Adrenal gland (tissue), 19 donors: ENCODE measurements at places on chromosomes 6 and 20. TPM values are rescaled to one million over a fixed set of nuclear protein-coding genes. Genes with fewer than 3 reads are reported as not detected.

DNA sequence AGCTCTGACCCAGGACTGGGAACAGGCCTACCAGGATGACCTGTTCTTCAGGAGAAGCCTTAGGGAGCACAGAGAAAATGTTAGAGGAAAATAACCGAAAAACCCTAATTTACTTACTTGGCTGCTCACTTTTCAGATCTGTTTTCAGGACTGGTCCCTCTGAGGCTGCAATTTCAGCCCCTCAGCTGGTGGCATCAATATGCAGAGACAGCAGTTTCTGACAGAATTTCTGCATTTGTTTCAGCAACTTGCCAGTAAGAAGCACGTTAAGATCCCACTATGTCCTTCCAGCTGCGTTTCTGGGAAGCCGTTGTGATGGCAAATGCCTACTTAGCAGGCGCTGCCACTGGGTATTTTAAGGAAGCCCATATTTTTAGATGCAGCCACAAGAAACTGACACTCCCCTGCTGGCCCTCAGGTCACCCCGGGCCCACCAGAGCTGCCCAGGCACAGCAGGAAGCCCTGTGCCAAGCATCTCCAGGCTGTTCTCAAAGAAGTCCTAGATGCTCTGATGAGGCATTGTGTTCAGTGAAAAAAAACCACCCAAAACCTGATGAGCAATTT lies 7.5 kb downstream of the YTHDF1 start:
- H3K27ac ChIP-seq, result no peak overlapping the region
- H3K27me3 ChIP-seq, result no peaks in the 10 kb centered on the region
- peaks cover 76% of the 10 kb centered on the region for H3K36me3 ChIP-seq

DNA sequence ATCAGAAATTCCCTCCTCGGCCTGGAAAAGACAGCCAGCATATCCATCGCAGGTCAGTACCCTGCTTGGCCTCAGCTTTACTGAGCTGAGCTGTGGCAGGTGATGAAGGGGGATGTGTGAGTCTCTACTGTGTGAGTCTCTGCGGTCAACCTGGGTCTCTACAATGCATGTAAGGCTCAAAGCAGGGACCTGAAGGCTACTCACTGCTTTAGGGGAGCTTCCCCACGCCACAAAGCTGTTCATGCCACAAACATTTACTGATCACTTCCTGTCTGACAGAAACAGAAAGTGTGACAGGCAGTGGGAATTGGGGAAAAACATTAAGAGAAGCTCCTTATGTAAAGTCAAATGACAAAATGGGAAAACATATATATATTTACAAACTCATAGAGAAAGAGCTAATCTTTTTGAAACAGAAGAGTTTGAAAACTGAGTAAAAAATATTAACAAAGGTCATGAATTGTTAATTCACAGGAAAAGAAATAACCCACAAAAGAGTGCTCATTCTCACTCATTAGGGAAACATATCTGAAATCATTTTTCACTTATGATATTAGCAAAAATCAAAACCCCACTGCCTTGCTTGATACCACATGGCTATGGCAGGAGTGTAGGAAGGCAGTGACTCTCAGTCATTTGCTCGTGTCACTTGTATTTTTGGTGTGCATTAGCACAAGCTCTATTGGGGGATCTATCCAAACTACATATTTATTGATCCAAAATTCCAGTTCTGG lies 5.8 kb downstream of the BTN3A3 start:
- H3K27me3 ChIP-seq, result no peaks in the 10 kb centered on the region
- no peak overlapping the region for H3K4me3 ChIP-seq
- peaks cover 36% of the 10 kb centered on the region for H3K36me3 ChIP-seq
- no peak overlapping the region for H3K27ac ChIP-seq

- no peak overlapping the region for H3K4me3 ChIP-seq
- H3K27ac ChIP-seq, result no peak overlapping the region
- no peak for DNase-seq
- no peaks in the 10 kb centered on the region for H3K27me3 ChIP-seq
- no peaks in the 10 kb centered on the region for H3K36me3 ChIP-seq
Measured at GRCh38 chr6:66190858-66191257, 483.8 kb upstream of the EYS start.

The SAMD5 gene
- 5.8 TPM for polyA plus RNA-seq

DNA sequence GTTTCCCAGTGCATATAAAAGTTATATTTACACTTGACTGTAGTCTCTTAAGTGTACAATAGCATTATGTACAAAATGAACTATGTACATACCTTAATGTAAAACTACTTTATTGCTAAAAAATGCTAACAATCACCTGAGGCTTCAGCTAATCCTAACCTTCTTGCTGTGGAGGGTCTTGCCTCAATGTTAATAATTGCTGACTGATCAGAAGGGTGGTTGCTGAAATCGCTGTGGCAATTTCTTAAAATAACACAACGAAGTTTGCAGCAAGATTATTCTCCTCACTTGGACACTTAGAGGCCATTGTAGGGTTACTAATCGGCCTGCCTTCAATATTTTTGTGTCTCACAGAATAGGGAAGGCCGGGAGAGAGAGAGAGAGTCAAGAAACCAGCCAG lies 24.7 kb upstream of the MICB start:
- no peak for DNase-seq
- H3K36me3 ChIP-seq, result no peaks in the 10 kb centered on the region
- H3K27ac ChIP-seq, result no peak overlapping the region
- H3K4me3 ChIP-seq, result no peak overlapping the region
- no peaks in the 10 kb centered on the region for H3K27me3 ChIP-seq

The MYLIP gene
- 13.5 TPM for polyA plus RNA-seq

The C20orf173 gene
- polyA plus RNA-seq, result not detected

- DNase-seq, result no peak
- H3K27me3 ChIP-seq, result no peaks in the 10 kb centered on the region
- H3K4me1 ChIP-seq, result peaks cover 25% of the 10 kb centered on the region
- no peak overlapping the region for H3K4me3 ChIP-seq
- H3K27ac ChIP-seq, result no peak overlapping the region
- no peaks in the 10 kb centered on the region for H3K36me3 ChIP-seq
Measured at GRCh38 chr20:63775096-63775978, 35.8 kb downstream of the SLC2A4RG start.

- H3K4me1 ChIP-seq, result no peaks in the 10 kb centered on the region
- no peak overlapping the region for H3K27ac ChIP-seq
- H3K4me3 ChIP-seq, result no peak overlapping the region
Measured at GRCh38 chr6:67935976-67936477, 699.1 kb upstream of the ADGRB3 start.

DNA sequence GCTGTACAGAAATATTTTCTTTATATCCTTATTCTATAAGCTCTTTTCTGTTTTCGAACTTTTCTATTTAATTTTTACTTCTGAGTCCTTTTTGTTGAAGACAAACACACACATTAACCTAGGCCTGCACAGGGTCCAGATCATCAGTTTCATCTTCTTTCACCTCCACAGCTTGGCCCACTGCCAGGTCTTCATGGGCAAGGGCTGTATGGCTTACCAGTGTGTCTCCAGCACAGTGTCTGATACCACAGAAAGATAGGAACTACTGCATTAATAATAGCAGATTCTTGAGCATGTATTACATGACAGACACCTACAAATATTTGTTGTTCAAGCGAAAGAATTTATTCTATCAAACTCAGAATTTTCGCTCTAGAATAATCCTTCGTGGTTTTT lies 24.4 kb downstream of the QKI start:
- H3K27me3 ChIP-seq, result no peaks in the 10 kb centered on the region
- H3K4me1 ChIP-seq, result peaks cover 59% of the 10 kb centered on the region
- DNase-seq, result peak; percentile 37
- no peaks in the 10 kb centered on the region for H3K36me3 ChIP-seq
- H3K27ac ChIP-seq, result no peak overlapping the region
- no peak overlapping the region for H3K4me3 ChIP-seq

DNA sequence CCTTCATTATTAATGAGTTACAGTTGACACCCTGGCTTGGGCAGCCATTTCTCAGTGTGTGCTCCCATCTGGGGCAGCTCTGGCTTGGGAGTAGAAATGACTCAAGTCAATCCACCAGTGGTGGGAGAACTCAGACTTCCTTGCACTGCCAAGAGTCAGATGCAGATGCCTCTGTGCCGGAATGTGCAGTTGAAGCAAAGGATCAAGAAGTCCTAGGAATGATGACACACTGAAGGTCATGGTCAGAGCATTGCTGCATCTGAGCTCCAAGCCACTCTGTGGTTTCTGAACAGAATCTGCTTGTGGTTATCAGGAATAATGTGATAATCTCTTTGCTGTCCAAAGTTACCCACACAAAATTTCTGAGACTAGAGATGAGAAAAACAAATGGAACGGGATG lies 19.5 kb upstream of the PAX1 start:
- DNase-seq, result no peak
- peaks cover 10% of the 10 kb centered on the region for H3K27me3 ChIP-seq
- H3K4me3 ChIP-seq, result no peak overlapping the region
- no peaks in the 10 kb centered on the region for H3K4me1 ChIP-seq

DNA sequence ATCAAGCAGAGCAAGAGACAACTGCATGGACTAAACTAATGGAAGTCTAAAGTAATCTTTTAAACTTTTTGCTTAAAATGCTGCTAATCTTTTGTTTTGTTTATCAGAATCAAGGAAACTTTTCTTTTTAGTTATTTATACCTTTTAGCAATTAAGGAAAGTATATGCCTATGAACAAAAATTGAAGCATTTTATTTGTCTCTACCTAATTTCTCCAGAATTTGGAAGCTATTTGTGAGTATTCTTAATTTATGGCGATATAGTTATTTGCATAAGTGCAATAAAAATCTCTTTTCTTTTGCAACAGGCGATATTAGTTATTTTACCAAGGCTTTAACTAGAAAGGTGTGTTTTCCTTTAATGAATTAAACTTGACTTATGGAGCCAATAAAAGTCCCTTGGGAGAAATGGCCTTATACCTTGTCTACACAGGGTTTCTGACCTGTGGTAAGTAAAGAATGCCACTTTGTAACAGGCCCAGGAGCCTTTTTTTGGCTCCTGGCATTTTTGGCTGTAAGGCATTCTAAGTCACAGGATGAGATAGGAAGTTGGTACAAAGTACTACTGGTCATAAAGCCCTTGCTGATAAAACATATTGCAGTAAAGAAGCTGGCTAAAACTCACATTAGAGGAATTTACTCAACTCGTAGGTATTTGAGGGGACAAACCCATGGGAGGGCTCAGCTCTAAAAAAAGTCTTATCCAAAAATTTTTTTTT lies 37.2 kb downstream of the TMEM14A start:
- no peaks in the 10 kb centered on the region for H3K36me3 ChIP-seq
- no peaks in the 10 kb centered on the region for H3K27me3 ChIP-seq
- no peak for DNase-seq
- H3K4me3 ChIP-seq, result no peak overlapping the region
- no peak overlapping the region for H3K27ac ChIP-seq

DNA sequence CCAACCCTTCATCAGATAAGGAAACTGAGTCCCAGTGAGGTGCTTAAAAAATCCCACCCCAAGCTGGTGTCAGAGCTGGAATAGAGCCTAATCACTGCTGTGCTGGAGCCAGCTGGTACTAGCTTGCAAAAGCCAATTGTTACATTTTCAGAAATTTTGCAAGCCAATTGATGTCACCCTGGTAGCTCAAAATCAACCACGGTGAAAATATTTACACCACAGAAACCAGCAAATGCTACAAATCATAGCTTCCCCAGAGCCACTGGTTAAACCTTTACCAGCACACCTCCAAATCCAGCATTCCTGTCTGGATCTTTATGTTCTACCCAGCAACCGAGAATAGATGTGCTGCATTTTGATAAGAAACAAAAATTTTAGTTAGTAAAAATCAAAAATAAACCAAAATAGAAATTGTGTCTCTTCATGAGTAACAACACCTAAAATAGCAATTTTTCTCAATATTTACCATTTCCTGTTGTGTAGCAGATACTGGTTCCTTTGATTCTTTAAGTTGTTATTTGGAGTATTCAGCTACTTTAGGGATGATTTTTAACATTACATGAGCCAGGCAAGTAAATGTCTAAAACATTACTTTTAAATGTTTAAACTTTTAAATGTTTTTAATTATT lies 7.2 kb upstream of the LCA5 start:
- H3K4me1 ChIP-seq, result peaks cover 6% of the 10 kb centered on the region
- DNase-seq, result no peak
- H3K36me3 ChIP-seq, result no peaks in the 10 kb centered on the region

DNA sequence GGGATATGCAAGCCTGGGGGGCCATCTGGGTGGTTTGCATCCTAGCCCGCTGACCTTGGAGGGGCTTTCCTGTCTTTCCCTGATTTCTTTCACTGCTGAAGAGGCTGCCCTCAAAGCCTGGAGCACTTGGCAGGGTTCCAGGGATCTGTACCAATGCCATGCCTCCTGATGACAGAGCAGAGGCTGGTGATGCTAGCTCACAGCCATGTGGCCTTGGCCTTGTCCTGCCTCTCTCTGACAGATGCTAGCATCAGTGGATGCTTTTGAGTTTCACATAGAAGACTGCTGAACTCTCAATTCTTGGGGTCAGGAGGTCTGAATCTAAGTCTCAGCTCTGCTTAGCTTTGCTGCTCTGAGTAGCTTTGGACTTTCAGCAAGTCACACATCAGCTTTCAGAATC lies 21.9 kb upstream of the RREB1 start:
- H3K4me1 ChIP-seq, result peaks cover 14% of the 10 kb centered on the region
- H3K27ac ChIP-seq, result peak overlapping the region; percentile 11
- H3K27me3 ChIP-seq, result no peaks in the 10 kb centered on the region

DNA sequence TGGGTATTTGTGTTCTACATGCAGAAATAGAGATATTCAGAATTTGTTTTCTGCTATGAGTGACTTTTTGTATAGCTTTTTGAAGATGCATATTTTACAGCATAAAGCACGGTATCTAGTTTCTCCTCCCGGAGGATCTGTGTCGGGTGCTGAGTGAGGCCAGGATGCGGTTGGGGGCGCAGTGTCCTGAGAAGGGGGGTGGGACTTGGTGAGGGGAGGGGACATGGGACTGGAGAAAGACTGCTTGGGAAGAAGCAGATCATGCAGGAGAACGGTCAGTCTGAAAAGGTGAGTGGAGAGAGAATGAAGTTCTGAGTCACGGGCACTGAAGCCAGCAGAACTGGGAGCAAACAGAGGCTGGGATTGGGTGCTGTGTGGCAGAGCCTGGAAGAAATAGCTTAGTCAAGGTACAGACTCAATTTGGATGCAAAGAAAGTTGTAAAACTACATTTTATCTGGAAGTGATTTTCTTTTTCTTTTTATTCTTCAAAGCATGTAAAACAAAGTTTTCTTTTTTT lies 44.0 kb downstream of the STX11 start:
- no peaks in the 10 kb centered on the region for H3K4me1 ChIP-seq
- no peaks in the 10 kb centered on the region for H3K36me3 ChIP-seq
- DNase-seq, result no peak

DNA sequence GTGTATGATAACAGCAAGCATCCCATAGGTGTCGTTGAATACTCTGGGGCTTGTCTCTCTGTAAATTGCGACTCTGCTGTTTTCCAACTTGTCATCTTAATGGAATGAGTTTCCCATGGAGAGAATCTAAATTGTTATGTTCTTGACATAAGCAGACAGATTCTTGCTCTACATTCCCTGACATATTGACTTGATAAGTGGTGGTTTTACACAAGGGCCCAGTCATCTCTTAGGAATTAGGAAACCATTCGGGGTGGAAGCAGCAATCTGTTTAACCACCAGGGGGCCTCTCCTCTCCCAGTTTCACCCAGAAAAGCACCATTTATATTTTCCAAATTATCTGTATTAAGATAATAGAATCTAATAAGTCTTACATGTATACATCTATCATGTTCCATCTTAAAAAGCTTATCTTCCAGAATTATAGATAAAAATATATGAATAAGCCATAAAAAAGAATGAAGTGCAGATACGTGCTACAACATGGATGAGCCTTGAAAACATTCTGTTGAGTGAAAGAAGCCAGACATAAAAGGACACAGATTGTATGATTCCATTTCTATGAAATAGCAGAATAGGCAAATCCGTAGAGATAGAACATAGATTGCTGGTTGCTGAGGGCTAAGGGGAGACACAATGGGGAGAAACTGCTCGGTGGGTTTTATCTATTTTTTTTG lies 23.1 kb upstream of the MROH8 start:
- H3K4me1 ChIP-seq, result no peaks in the 10 kb centered on the region
- no peaks in the 10 kb centered on the region for H3K27me3 ChIP-seq
- H3K27ac ChIP-seq, result peak overlapping the region; percentile 58
- DNase-seq, result peak; percentile 72
